ENCODE measurements at places on chromosomes 3 and 15. TPM values are rescaled to one million over a fixed set of nuclear protein-coding genes. Genes with fewer than 3 reads are reported as not detected.

DOCK3 gene
- total RNA-seq, result 0.17 TPM

CIDEC gene
- not detected for total RNA-seq

CCRL2 gene
- total RNA-seq, result not detected

DNAJC13 gene
- total RNA-seq, result 49.1 TPM

RBSN gene
- 22.3 TPM for total RNA-seq

SPTBN5 gene
- total RNA-seq, result 2.2 TPM

GRCh38 chr15:30990036-30990435, 1.4 kb downstream of the MTMR10 start:
- H3K4me1 ChIP-seq, result peaks cover 32% of the 10 kb centered on the region
- H3K27ac ChIP-seq, result no peak overlapping the region
- H3K36me3 ChIP-seq, result peaks cover 4% of the 10 kb centered on the region
- peak overlapping the region; percentile 93 for H3K4me3 ChIP-seq

GRCh38 chr3:99686469-99686868, 48.1 kb downstream of the COL8A1 start:
- DNase-seq, result no peak
- peaks cover 93% of the 10 kb centered on the region for H3K4me1 ChIP-seq
- no peak overlapping the region for H3K4me3 ChIP-seq
- H3K36me3 ChIP-seq, result peaks cover 46% of the 10 kb centered on the region
- peak overlapping the region; percentile 81 for H3K27ac ChIP-seq
- H3K27me3 ChIP-seq, result no peaks in the 10 kb centered on the region

GRCh38 chr3:142226474-142226873, 1.1 kb upstream of the GK5 start:
- peaks cover 29% of the 10 kb centered on the region for H3K4me1 ChIP-seq
- no peaks in the 10 kb centered on the region for H3K36me3 ChIP-seq
- H3K27ac ChIP-seq, result no peak overlapping the region
- H3K4me3 ChIP-seq, result no peak overlapping the region
- no peak for DNase-seq

- H3K27me3 ChIP-seq, result peaks cover 3% of the 10 kb centered on the region
- H3K36me3 ChIP-seq, result no peaks in the 10 kb centered on the region
- no peak for DNase-seq
These were observed 17.2 kb downstream of the RASGRP1 start for GRCh38 chr15:38547255-38547997.

DNA sequence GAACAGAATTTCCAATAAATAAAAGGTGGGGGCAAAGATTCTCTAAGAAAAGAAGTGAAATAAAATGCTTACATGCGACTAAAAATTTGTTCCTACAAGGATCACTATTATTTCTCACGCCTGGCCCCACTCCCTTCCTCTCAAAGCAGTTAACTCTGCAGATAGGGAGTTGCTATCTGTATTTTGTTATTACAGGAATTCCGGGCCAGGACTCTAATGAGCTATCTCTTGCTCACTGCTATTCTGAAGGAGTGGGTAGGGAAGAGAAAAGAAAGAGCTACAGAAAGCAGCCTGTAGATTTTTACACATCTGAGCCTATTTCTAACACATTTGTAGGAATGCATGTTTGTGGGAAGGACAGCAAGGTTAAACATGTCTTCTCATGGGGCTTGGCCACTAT, 140.4 kb downstream of the PCCB start:
- no peak overlapping the region for H3K4me3 ChIP-seq
- no peak overlapping the region for H3K27ac ChIP-seq
- no peaks in the 10 kb centered on the region for H3K27me3 ChIP-seq
- no peak for DNase-seq

GRCh38 chr3:17035966-17036365, 151.2 kb downstream of the PLCL2 start:
- no peak overlapping the region for H3K4me3 ChIP-seq
- DNase-seq, result no peak
- no peak overlapping the region for H3K27ac ChIP-seq
- H3K36me3 ChIP-seq, result no peaks in the 10 kb centered on the region

DNA sequence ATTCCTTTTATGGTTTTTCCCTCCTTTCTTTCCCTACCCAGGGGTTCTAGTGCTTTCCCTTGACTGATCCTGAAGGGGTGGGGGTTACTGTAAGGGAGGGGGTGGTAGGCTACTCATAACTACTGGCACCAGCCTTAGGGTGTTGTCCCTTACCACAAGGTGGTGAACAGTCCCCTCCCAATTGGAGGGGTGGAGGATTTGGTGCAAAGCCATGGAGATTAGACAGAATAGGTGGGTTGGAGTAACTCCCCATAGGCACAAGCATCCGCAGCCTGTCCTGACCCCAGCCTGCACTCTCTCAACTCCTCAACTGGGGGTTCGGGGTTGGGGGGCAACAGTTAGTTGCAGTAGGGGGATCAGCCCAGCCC, 2.6 kb upstream of the HYAL2 start:
- H3K36me3 ChIP-seq, result no peaks in the 10 kb centered on the region
- no peak overlapping the region for H3K4me3 ChIP-seq
- H3K27ac ChIP-seq, result no peak overlapping the region
- H3K4me1 ChIP-seq, result peaks cover 37% of the 10 kb centered on the region
- no peaks in the 10 kb centered on the region for H3K27me3 ChIP-seq
- DNase-seq, result no peak

DNA sequence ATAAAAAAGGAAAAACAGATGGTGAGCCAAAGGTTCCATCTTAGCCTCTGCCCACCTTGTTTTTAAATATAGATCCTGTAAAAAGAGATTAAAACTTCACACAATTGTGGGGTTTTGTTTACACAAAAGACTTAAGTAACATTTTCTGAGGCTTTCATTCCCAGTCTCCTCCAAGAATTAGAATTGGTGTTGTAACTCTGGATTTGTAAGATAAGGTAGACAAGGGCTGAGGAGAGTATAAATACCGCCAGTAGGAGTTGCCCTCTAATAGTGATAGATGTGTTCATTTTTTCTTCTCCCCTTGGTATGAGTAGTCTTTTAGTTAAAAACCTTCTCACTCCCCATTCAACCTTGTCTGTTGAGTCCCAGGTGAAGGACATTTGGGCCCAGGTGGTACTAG, 8.5 kb downstream of the MINDY2 start:
- H3K4me3 ChIP-seq, result no peak overlapping the region
- H3K4me1 ChIP-seq, result peaks cover 2% of the 10 kb centered on the region
- DNase-seq, result no peak
- H3K27me3 ChIP-seq, result no peaks in the 10 kb centered on the region
- H3K36me3 ChIP-seq, result no peaks in the 10 kb centered on the region
- no peak overlapping the region for H3K27ac ChIP-seq

DNA sequence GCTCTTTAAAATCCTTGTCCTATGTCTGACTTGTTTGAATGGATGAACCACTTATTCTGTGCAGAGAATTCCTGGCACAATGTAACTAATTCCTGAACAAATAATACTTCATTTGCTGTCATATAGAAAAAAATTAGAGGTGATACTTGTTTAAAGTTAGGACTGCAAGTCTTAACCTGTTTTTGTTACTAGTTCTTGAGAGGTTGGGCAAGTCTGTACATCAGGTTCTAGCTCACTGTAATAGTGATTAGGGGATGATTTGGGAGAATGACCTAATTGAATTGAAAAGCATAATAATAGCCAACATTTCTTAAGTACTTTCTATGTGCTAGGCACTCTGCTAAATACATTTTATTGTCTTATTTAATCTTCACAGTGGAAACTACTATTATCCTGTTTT, 49.3 kb downstream of the GMPS start:
- peaks cover 21% of the 10 kb centered on the region for H3K36me3 ChIP-seq
- no peak overlapping the region for H3K27ac ChIP-seq
- H3K4me3 ChIP-seq, result no peak overlapping the region

- H3K27me3 ChIP-seq, result no peaks in the 10 kb centered on the region
- no peak for DNase-seq
- H3K27ac ChIP-seq, result peak overlapping the region; percentile 76
- H3K36me3 ChIP-seq, result no peaks in the 10 kb centered on the region
- peaks cover 21% of the 10 kb centered on the region for H3K4me1 ChIP-seq
These were observed 278.7 kb downstream of the NEK10 start for GRCh38 chr3:27090275-27091041.

DNA sequence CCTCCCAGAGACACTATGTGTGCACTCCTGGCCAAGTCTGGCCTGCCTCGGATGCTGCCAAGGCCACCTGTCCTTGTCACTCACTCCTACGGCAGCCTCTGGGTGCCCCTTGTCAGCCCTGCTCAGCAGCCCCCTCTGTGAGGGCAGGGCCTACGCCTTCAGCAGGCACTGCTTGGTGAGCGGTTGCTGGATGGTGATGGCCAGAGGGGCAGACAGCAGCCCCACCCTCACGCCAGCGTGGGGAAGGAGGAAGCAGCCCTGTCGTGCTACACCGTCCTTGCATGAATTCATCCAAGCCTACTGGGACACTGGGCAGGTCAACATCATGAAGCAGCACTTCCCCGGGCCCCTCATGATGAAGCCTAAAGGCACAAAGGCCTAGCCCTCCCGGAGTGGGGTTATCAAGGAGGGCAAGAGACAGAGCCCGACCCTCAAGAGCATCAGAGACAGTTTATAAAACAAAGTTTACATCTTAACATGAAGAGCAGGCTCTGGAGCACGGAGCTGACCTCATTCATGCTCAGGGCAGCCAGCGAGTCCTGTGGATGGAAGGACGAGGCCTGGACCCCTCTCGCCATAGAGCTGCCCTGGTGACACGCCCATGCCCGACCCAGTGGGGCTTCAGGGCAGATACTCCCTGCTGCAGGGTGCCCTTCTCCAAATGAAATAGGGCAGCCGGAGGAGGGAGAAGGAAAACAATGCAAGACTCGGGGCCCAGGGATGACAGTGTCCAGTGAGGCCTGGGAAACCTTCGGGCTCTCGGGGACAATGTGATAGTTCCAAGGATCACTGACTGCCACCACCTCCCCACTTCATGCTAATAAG, 25.3 kb downstream of the CHDH start:
- no peak overlapping the region for H3K27ac ChIP-seq
- no peaks in the 10 kb centered on the region for H3K4me1 ChIP-seq
- H3K36me3 ChIP-seq, result no peaks in the 10 kb centered on the region

DNA sequence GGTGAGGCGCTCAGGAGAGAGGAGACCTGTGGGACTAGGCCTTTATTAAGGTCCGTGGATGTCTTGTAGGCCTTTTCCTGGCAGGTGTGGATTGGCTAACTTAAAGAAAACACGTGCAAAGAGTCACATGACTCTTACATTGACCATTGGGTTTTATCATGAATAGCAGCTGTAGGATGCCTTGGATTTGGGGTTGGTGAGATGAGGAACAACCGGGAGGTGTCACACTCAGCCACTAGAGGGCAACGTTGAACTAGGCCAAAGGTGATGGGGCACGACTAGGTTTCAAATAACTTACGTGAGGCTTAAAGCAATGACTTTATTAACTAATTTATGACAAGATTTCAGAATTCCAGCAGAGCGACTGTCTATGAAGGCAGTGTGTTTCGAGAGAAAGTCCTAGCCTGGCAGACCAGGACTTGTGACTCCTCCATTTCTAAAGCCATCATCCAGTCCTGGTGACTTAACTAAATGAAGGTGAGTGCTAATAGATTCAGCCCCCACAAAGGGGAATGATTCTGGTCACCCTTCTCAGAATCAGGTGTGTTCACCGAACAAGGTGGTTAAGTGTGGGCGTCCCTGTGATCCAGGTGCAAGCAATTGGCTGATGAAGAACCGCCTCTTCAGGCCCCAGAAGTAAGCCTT, 345.6 kb downstream of the MCTP2 start:
- H3K4me3 ChIP-seq, result no peak overlapping the region
- H3K27me3 ChIP-seq, result no peaks in the 10 kb centered on the region
- H3K27ac ChIP-seq, result no peak overlapping the region

Data from chondrocyte (in vitro differentiated cells).